ENCODE measurements at places on chromosomes 6 and 20.
A peak's percentile ranks its signal among the peaks of the same experiment; 100 is the strongest.

GRCh38 chr6:163170294-163170883, 244.1 kb upstream of the QKI start:
- DNase-seq, result peak; percentile 11

- peak; percentile 21 for DNase-seq
Observed at GRCh38 chr6:15578716-15579391, 84.0 kb downstream of the DTNBP1 start.

GRCh38 chr6:30885481-30885998, 1.2 kb downstream of the DDR1 start:
- DNase-seq, result no peak

GRCh38 chr6:137824896-137825295, 42.2 kb upstream of the TNFAIP3 start:
- no peak for DNase-seq

GRCh38 chr6:56222499-56222898, 24.9 kb downstream of the COL21A1 start:
- no peak for DNase-seq

GRCh38 chr20:59393142-59393541, 92.7 kb downstream of the EDN3 start:
- DNase-seq, result no peak

- no peak for DNase-seq
Observed at GRCh38 chr6:355373-356208, 36.0 kb upstream of the IRF4 start.

DNA sequence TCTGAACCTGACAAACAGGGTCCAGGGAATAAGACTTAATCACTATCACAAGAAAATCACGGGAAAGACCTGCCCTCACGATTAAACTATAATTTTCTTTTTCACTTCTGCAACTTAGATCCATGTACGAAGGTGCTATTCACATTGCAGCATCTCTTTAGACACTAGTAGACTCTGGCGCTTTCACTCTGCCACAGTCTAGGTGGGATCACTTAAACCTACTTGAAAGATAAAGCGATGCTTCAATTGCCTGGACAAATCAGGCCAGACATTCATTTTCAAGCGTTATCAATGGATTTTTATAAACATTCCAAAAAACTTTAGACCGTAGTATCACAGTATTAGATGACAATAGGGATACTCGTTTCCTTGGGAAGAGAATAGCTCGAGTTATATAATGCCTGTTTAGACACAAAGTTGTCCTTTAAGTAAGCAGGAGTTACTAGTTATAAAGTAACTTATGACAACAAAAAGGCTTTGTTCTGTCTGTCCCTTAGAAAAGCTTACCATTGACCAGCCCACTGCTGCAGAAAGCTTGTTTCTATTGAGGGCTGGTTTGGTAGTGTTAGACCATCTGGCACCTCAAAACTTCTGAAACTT, 367.3 kb downstream of the UTRN start:
- no peak for DNase-seq

DNA sequence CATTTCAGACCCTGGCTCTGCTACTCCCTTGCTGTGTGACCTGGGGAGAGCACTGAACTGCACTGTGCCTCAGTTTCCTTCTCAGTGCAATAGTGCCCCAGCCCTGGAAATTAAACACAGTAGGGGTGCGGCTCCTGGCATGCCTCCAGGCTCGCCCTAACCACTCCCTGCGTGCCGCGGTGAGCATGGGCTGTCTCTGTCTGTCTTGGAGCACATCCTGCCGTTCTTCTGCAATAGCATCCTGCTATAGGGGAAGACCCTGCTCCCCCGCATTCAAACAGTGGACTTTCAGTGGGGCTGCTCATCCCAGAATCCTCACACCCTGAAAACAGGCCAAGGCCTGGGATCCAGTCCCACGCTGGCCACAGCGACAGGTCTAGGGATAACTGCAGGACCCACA, 129.5 kb downstream of the FOXC1 start:
- no peak for DNase-seq

DNA sequence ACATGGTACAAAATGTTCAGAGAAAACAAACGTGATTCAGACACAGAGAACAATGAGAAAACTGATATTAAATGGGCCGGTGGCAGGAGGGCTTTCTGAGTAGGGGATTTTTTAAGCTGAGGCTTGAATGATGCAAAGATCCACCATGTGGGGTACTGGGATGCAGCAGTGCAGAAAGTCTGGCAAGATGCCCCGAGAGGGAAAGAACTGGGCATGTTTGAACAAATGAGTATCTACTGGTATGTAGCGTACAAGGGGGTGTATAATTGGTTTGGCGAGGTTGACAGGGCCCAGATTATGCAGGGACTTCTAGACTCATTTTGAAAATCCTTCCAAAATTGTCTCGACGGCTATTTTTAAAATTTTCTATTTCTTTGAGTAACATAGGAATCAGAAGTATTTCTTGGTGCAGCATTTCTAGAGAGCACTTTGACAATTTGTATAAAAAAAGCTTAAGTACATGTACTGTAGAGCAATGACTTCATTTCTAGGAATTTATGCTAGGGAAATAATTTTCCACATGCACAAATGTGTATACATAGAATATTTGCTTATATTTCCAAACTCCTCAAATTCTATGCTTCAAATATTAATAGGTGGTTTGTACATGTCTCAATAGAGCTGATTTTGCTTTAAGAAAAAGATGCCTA, 119.6 kb upstream of the DOK5 start:
- no peak for DNase-seq

DNA sequence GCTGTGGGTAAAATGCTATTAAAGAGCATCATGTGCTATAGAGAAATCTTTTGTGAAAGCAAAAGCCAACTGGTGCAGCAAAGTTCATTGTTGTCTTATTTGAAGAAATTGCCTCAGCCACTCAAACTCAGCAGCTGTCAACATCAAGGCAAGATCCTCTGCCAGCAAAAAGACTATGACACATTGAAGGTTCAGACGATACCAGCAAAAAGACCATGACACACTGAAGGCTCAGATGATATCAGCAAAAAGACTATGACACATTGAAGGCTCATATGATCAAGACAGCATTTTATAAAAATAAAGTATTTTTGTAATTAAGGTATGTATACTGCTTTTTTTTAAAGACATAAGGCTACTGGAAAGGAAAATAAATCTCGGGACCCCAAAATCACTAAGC, 118.4 kb upstream of the RUNX2 start:
- no peak for DNase-seq

GRCh38 chr6:14094721-14095120, 22.9 kb upstream of the CD83 start:
- DNase-seq, result no peak

- no peak for DNase-seq
Observed at GRCh38 chr20:58094160-58094559, 134.3 kb downstream of the ANKRD60 start.

- DNase-seq, result no peak
Observed at GRCh38 chr6:119493980-119494379, 144.4 kb upstream of the MAN1A1 start.

DNA sequence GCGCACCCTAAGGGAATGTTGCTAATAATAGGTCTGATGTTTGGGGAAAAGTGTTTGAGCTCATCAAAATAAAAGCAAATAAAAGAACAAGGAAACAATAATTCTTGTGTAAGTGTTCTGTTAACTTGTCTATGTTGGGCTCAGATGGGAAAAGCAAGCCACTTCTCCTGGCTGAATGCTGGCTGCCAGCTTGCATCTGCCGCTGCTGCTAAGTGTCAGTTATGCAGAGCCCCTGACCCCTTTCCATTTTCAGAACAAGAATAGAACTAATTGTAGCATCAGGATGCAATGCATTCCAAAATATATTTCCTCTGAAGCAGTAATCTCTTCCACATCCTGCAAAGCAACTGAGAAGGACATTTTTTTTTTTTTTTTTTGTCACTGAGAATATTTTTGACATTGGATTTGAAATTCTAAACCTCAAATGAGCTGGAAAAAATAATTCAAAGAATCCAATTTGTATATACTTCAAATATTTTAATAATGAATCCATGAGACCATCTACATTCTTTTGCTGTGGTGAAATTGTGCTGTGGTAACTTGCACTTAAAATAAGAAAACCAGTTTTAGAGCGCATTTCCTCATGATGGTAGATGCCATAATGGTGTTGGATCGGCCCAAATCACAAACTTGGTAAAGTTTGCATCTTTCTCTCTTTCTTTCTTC, 43.9 kb upstream of the DEK start:
- no peak for DNase-seq

DNA sequence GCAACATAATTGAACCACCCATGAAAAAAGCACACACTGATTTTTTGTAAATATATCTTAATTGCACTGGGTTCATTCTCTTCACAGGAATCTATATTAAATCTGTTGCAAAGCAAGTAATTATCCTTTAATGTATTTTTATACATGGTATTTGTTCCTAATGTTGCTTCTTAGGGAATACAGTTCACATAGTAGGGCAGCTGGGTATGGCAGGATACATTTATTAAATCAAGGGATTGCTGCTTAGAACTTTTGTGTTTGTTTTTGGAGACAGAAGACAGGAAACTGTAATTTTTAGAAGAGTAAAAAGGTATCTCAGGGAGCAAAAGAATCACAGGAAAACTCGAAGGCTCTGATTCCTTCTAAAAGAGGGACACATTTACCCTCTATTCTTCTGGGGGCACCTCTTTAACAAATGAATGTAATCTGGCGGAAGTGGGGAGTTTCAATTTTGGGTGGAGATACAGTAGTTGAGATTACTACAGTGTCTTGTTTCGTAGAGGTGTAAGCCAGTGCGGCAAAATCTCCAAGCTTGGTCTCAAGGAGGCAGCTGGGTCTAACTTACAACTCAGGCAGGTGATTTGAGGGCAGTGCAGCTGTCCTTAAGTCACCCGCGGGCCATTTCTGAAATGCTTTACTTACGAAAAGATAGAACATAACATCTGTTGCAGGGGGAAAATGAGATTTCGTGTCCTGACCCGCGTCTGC, 812 bp upstream of the SMIM13 start:
- DNase-seq, result peak; percentile 76

GRCh38 chr20:10338426-10339180, 95.4 kb downstream of the MKKS start:
- DNase-seq, result no peak

GRCh38 chr6:52162940-52163908, 23.0 kb upstream of the IL17A start:
- peak; percentile 77 for DNase-seq

DNA sequence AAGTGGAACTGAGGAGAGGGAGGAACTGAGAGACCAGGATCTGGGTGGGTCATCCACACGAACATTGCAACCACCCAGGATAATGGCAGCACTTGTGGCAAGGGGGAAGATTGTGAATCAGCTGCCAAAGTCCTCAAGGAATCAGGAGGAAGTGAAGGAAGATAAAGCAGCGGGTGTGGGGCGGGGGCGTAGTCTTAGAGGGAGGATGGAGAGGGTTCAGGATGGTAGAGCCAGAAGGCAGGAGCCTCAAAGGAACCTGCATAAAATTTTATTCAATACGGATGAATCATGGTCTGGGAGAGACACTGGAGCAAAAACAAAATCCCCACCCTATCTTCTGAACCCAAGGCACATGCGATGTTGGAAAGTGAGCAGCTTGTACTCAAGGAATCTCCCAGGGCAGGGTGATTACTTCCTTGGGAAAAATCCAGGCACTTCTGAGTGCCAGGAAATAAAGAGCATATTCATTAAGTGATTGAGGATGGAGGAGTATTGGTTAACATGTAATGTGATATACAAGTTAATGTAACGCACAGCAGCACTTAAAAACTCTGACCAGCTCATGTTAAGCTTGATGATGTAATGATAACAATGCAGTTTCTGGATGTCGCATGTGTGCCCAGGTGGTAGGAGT, 82.0 kb upstream of the B3GAT2 start:
- DNase-seq, result no peak

DNA sequence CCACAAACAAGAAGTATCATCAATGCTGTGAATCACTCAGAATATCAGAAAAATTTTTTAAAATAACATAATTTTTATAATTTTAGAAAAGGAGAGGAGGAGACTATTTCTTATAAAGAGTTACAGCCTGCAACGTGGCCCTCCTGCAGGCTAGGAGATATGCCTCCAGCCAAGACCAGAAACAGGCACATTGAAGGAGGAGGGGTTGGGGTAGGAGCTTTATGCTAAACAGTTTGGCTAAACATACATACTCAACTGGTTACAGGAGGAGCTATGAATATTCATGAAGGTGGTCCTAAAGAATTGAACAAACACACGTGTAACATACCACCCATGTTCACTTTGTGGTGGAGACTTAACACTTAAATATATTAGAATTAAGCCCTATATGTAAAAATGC, 14.2 kb upstream of the LCA5 start:
- no peak for DNase-seq

- DNase-seq, result no peak
Observed at GRCh38 chr6:108941859-108942258, 93.6 kb downstream of the ARMC2 start.

GRCh38 chr6:67748521-67748920, 886.6 kb upstream of the ADGRB3 start:
- no peak for DNase-seq

DNA sequence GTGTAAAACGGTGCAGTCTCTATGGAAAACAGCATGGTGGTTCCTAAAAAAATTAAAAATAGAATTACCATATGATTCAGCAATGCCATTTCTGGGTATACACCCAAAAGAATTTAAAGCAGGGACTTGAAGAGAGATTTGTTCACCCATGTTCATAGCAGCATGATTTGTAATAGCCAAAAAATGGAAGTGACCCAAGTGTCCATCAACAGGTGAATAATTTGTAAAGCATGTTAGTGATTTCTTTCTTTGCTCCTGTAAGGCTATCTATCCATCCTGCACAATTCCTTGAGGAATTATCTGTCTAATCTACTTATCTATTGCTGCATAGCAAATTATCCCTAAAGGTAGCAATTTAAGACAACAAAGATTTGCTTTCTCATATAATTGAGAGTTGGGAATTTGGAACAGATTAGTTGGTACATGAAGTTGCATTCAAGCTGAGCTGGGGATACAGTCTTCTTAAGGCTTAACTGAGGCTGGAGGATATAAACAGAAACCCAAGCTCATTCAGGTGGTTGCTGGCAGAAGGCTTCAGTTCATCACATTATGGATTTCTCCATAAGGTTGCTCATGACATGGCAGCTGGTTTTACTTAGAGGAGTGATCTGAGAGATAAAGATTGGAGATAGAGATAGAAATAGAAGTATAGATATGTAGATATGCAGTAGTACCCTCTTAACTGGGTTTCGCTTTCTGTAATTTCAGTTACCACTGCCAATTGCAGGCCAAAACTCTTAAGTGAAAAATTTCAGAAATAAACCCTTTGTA, 62.0 kb downstream of the IL22RA2 start:
- DNase-seq, result no peak

DNA sequence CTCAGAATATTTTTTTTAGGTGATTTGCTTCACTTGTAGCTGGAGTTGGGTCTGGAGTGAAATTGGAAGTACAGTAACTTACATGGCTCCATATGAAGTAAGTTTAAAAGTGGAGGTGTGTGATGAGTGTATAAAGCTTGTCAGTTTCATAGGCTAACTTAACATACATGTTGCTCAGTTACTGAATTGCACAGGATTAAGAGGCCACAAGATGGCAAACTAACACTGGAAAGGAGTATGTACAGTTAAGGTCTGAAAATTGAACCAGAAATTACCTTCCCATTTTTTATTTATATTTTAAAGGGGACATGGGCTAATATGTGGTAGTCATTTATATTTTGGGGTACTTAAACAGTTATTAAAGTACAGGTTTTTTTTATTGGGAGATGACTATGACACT, 45.3 kb upstream of the SMIM8 start:
- DNase-seq, result no peak

- DNase-seq, result no peak
Observed at GRCh38 chr6:129863664-129864063, 2.5 kb upstream of the TMEM244 start.
